Pulmonary artery endothelial cell (primary cell): ENCODE measurements at places on chromosomes 4 and X. TPM values are rescaled to one million over a fixed set of nuclear protein-coding genes. Genes with fewer than 3 reads are reported as not detected.
A peak's percentile ranks its signal among the peaks of the same experiment; 100 is the strongest.

Gene HPSE
- 5.7 and 30.7 TPM in 2 replicates for total RNA-seq

GRCh38 chr4:114474188-114474800 lies 124.3 kb upstream of the UGT8 start:
- DNase-seq = no peak

Gene EDNRA
- 0.07 TPM in 2 replicates for total RNA-seq

DNA sequence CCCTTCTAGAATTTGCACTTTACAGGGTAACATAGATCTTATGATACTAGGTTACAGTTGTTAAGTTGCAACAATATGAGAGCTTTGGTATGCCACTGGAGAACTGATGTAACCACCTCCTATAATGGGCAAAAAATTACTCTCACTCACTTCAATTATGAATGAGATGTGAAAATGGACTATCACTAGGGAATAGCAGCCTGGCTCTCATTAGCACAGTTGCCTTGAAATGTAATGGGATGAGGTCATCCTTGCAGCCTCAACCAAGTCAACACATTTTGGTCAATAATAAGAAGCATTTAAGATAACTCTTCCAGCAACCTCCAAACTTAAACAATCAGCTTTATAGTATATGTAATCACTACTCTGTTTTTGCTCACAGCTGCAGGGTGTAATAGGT lies 69.4 kb downstream of the TBC1D9 start:
- DNase-seq = no peak

Gene NPY2R
- not detected in 2 replicates for total RNA-seq

GRCh38 chrX:87392369-87392768 lies 125.2 kb upstream of the KLHL4 start:
- no peak for DNase-seq

GRCh38 chrX:68835104-68835442 lies 6.3 kb downstream of the EFNB1 start:
- no peak for DNase-seq

DNA sequence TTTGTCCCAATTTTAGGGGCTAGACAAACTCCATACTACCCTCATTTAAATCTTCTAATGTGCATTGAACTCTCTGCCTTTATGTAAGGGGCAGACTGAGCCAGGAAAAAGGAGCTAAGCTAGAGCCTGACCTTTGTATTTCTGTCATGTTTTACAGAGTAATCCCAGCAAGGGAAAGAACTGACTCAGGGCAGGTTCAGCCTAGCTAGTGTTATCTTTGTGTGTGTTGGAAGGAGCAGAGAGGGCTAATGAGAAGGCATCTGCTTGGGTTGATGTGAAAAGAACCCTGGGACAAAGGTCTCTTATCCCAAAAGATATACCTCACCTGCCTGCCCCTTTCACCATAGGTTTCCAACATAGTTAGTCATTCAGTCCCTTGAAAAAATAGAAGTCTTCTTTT lies 31.7 kb downstream of the IGSF1 start:
- no peak for DNase-seq

DNA sequence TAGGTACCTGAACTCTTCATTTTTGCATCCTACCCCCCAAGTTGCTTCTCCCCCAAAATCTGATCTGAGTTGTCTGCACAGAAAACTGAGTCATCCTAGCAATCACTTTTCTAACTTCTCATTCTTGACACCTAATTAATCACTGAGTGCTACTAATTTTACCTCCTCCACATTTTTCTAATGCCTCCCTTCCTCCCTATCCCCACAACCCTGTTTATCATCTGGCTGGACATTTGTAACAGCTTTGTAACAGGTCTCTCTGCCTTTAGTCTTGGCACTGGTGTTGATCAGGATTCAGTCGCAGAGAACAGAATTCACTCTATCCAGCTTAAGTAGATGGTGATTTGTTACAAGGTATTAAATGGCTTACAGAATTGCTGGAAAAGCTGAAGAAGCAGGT lies 303.9 kb upstream of the GATB start:
- no peak for DNase-seq

GRCh38 chrX:102899940-102900916 lies 36.8 kb upstream of the RAB40AL start:
- DNase-seq = peak; percentile 10

Gene FABP2
- not detected in 2 replicates for total RNA-seq

DNA sequence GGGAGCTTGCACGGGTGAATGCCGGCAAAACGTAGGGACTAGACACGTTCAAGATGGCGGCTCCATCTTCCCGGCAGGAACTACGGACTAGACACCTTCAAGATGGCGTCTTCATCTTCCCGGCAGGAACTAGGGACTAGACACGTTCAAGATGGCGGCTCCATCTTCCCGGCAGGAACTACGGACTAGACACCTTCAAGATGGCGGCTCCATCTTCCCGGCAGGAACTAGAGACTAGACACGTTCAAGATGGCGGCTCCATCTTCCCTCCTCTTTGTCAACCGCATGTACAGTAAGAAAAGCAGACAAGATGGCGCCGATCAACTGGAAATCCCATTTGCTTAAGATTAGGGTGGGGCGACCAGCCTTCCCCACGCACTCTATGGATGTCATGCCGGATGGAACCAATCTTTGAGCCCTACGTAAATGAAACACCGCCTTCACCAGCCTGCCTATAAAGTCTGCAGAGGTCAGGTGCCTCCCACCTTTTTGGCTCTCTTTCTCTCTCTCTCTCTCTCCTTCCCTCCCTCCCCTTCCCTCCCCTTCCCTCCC lies 222.4 kb downstream of the CRLF2 start:
- DNase-seq = peak; percentile 85

DNA sequence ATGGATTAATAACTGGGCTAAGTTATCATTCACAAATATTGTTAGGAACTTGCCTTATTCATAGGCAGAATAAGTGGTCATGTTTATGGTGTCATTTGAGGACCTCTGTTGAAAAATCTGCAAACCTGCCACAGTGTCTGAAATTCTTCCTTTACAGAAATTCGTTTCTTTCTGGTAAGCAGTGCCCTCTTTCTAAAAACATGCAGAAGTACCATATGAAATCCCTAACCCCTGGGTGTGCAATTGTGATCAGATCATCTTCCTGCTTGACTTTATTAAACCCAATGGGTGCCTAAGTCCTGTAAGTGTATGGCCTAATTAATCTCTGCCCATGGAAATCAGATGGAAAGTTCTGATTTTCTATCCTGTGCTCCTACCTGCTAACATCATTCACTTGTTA lies 4.4 kb upstream of the HTATSF1 start:
- no peak for DNase-seq

DNA sequence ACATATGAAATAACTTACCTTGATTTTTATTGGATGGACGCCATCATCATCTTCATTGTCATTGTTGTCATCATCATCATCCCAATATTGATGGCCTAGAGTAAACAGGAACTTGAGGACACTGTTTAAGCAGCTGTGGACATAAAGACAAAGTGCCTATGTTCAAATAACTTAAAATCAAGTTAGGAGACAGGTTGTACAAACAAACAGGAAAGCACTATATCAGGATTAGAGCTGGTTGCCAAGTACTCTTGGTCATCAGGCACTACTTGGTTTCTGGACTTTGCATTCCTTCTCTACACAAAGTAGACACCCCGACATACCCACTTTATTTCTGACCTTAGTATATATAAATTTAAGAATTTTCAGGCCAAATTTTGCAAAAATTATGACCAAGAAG lies 608.6 kb downstream of the KLHL13 start:
- DNase-seq = no peak

DNA sequence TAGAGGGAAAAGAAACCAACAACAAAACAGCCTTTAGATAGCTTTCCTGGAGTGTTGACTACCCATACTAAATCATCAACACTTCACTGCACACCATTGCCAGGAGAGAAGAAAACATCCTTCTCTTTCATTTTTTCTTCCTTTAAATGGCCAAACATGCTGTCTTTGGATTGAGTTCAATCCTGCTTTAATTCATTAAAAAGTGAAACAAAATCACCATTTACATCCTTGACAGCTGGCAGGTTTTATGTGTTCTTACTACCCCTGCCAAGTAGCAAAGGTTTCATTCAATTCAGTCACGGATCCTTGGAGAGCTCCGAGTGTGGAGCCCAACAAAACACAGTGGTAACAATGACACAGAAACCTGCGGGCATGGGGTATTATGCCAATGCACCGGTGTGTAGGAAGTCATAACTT lies 568.3 kb downstream of the ANKRD50 start:
- no peak for DNase-seq

DNA sequence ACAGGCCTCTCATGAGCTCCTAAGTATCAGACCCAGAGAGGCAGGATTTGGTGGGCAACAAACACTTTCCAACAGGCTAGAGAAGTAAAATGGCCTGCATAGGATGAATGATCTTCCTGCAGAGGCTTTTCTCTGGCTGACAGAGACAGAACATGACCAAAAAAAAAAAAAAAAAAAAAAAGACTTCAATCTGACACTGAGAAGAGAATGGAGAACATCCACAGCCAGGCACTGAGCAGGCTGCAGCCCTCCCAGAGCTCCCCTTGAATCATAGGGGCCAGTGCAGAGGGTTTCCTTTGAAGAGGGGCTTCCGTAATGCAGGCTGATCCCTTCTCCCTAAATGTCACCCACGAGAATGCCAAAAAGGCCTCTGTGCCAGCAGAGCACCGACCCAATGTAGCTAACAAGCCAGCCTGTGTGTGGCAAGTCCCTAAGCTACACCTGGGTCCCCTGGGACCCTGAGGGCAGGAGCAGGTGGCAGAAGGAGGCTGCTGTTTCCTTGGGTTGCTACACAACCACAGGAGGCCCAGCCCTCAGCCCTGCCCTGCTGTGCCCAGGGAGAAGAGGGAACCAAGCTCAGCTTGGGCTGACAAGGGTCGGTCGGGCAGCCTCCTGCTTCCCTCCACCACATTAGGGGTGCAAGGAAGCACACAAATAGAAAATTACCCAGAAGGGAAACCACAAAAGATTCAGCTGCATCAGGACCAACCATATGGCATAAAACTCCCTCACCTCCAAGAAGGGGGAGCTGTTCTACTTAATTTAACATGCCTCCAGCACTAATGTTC lies 55.6 kb downstream of the MAP7D2 start:
- no peak for DNase-seq

DNA sequence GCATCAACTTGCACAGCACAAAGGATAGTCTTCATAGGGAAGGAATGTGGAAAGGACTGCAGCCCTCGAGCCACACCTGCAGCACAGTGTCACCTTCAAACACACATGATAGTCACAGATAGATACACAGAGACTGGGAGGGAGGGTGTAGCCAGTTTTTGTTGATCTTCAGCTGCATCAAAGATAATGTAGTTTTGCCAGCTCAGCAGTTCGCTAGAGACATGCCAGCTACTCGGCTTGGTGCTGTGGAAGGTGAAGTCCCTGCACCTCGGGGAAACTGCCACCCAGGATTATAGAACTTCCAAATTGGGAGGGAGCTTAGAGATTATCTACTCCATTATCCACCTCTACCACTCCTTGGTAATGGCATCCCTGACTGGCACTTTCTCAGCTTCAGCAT lies 92.9 kb upstream of the PAK3 start:
- DNase-seq = no peak

- no peak for DNase-seq
These were observed 55.0 kb upstream of the SCML1 start for GRCh38 chrX:17682259-17682658.

DNA sequence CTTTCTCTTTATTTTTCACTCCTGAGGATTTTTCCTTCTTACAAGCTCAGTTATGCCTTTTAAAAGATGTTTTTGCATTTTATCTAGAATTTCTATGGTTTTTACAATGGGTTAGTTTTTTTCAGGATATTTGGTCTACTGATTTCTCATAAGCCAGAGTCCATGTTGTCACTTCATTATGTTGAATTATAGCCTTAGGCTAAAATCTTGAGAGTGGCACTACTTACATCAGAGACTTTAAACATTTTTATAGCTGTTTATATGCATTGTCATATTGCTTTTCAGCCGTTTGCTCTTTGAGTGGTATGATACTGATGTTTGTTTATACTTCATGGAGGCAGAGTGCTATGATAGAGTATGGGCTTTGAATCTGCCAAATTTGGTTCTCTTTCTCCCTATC lies 36.4 kb downstream of the CXorf58 start:
- DNase-seq = no peak

GRCh38 chr4:47642985-47643760 lies 158.1 kb downstream of the ATP10D start:
- no peak for DNase-seq

DNA sequence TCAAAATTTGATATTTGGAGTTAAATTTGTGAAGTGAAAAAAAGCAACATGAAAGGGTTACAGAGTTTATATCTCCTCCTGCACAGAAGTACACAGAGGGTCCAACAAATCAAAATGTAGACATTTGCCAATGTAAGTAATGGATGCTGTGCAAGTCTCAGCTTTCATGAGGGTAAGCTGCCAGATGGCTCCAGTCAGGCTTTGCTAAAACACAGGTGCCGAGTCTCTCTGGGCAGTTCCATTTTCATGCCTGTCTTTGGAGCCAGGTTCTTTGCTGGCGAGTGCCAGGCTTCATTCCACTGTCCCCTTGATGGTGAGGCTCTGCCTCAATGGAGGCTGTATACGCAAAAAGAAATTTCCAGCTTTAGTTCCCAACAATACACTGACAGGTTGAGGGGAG lies 27.9 kb downstream of the SLC4A4 start:
- DNase-seq = no peak

Gene IL3RA
- total RNA-seq = 20.2 and 28.2 TPM in 2 replicates

GRCh38 chr4:81457921-81458520 lies 13.7 kb downstream of the RASGEF1B start:
- no peak for DNase-seq

GRCh38 chr4:70288651-70289050 lies 46.1 kb upstream of the CABS1 start:
- DNase-seq = no peak

GRCh38 chr4:128707864-128708263 lies 101.6 kb upstream of the JADE1 start:
- no peak for DNase-seq

Gene PNMA3
- total RNA-seq = under 0.01 TPM in 1 of 2 replicates, not detected in the other

GRCh38 chr4:57109847-57110639 lies at the start of gene IGFBP7:
IGFBP7 (minus strand) TSS chr4:57110385; CDS start chr4:57110351, 34 bp downstream.
- DNase-seq = no peak

Gene STATH
- total RNA-seq = not detected in 2 replicates

DNA sequence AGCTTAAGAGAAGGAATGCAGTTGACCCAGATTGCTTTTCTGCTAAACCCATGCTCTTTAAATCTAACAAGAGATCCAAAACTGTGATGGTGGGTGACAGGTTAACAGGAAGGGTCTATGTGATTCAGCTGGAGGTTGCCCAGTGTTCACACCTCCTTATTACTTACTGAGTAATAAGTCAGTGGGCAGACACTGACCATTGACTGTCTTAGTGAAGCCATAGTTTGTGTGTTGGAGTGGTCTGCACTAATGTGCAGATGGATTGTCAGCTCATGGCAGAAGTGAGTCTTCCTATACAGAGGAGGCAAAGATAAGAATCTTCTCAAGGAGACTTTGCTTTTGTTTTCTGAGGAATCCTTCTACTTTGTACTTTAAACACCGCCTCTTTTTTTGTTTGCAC lies 15.2 kb upstream of the RUFY3 start:
- DNase-seq = no peak

DNA sequence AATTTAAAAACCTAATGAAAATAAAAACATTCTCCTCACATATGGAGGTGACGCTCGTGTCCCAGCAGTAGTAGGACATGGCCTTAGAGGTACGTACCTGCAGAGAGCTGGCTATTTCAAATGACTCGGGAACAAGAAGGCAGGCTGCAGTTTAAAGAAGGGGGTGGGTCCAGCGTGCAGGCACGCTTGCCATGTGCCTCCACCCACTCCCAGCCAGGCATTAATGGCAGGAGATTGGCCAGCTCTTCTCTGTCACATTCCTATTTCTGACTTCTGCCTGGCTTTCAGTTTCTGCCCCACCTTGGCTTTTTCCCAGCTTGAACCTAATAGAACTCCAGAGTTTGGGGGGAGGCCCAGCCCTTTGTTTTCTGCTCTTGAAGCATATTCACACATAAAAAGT lies 17.2 kb downstream of the PDHA1 start:
- no peak for DNase-seq
